ENCODE measurements at places on chromosomes 13 and 19. TPM values are rescaled to one million over a fixed set of nuclear protein-coding genes. Genes with fewer than 3 reads are reported as not detected.
A peak's percentile ranks its signal among the peaks of the same experiment; 100 is the strongest.

Gene EFNA2
- not detected for total RNA-seq

Gene ANGPTL8
- total RNA-seq: not detected

Gene TSKS
- 0.92 TPM for total RNA-seq

Gene CLEC4G
- total RNA-seq: 0.34 TPM

Gene CEACAM4
- total RNA-seq: 55.3 TPM

Gene CLDND2
- total RNA-seq: 2.5 TPM

Gene MBD3L2
- not detected for total RNA-seq

GRCh38 chr13:97246596-97247158, 24.5 kb downstream of the MBNL2 start:
- DNase-seq: no peak
- H3K4me3 ChIP-seq: no peak overlapping the region
- H3K27ac ChIP-seq: no peak overlapping the region

- no peak overlapping the region for H3K4me3 ChIP-seq
- H3K4me1 ChIP-seq: no peaks in the 10 kb centered on the region
- no peaks in the 10 kb centered on the region for H3K36me3 ChIP-seq
- no peak overlapping the region for H3K27ac ChIP-seq
- no peak for DNase-seq
Observed at GRCh38 chr13:35499676-35500075, 23.2 kb upstream of the MAB21L1 start.

- peaks cover 19% of the 10 kb centered on the region for H3K27me3 ChIP-seq
- no peak overlapping the region for H3K4me3 ChIP-seq
- no peak for DNase-seq
Observed at GRCh38 chr19:17279436-17279835, 2.3 kb upstream of the ANKLE1 start.

DNA sequence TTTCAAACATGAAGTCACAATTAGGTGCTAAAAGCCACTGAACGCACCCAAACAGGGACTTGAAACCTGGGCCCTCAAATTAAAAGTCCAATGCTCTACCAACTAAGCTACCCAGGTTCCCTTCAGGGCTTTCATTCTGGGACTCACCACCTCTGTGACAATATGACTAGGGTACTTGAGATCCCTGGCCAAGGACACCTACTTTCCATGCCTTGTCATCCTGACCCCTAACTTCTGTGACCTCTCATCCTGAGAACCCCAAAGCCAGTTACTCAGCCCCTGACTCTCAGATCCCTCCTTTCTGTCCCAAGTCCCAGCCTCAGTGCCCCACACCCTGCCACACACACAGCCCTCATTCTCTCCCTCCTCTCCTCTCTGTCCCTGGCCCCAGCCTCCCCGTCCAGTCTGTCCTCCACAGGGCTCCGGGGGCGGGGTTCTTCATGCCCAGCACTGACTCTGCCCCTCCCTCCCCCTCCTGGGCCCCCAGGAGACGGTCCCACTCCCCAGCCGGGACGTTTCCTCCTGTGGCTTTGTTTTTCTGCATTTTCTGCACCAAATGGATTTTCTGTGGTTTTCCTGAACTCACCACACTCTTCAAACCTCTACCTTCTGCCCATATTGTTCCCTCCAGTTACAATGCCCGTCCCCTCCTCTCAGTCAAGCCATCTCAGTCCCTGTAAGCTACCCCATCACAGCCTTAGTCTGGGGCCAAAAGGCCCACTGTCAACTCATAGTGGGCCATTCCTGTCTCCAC, 7.0 kb downstream of the RCN3 start:
- peaks cover 3% of the 10 kb centered on the region for H3K36me3 ChIP-seq
- no peaks in the 10 kb centered on the region for H3K27me3 ChIP-seq
- peaks cover 18% of the 10 kb centered on the region for H3K4me1 ChIP-seq
- no peak for DNase-seq

DNA sequence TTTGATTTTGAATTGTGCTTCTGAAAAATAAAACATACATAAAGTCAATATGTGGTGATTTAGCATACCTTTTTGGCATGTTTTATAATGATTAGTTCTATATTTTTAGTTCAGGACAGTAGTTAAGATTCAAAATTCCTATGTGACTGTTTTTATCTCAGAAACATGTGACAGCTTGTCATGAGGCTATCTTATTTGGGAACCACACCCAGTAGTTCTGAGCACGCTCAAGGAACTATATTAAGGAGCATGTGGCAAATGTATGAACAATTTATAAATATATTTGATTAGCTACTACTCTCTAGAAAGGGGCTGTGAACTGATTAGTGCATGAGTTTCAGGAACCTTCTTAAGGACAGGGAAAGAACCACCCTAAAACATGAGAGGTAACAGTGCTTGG, 38.8 kb downstream of the FGF9 start:
- H3K4me3 ChIP-seq: no peak overlapping the region
- H3K27ac ChIP-seq: no peak overlapping the region
- no peak for DNase-seq
- no peaks in the 10 kb centered on the region for H3K27me3 ChIP-seq
- no peaks in the 10 kb centered on the region for H3K36me3 ChIP-seq
- no peaks in the 10 kb centered on the region for H3K4me1 ChIP-seq

DNA sequence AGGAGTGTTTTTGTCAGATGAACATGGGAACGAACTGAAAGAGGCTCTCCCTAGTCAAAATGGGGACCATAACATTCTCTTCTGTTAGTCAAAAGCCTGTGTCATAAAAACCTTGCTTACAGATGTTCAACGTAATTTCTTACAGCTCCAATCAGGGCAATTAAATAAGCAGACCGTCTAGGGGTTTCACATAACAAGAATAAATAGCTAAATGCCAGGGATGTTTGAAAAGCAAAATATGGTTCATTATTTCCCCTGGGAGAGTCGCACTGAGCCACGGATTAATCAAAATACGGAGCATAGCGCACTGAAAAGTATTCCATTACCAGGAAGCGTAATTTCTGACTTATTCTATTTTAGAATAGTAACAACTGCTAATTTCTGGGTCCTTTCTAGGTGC, 63.7 kb upstream of the MRI1 start:
- no peak for DNase-seq
- H3K4me1 ChIP-seq: no peaks in the 10 kb centered on the region
- H3K27ac ChIP-seq: no peak overlapping the region
- H3K4me3 ChIP-seq: no peak overlapping the region
- no peaks in the 10 kb centered on the region for H3K27me3 ChIP-seq

GRCh38 chr13:40429706-40430545, 236.5 kb downstream of the FOXO1 start:
- peaks cover 41% of the 10 kb centered on the region for H3K4me1 ChIP-seq
- no peaks in the 10 kb centered on the region for H3K36me3 ChIP-seq
- no peak for DNase-seq
- H3K27me3 ChIP-seq: no peaks in the 10 kb centered on the region

DNA sequence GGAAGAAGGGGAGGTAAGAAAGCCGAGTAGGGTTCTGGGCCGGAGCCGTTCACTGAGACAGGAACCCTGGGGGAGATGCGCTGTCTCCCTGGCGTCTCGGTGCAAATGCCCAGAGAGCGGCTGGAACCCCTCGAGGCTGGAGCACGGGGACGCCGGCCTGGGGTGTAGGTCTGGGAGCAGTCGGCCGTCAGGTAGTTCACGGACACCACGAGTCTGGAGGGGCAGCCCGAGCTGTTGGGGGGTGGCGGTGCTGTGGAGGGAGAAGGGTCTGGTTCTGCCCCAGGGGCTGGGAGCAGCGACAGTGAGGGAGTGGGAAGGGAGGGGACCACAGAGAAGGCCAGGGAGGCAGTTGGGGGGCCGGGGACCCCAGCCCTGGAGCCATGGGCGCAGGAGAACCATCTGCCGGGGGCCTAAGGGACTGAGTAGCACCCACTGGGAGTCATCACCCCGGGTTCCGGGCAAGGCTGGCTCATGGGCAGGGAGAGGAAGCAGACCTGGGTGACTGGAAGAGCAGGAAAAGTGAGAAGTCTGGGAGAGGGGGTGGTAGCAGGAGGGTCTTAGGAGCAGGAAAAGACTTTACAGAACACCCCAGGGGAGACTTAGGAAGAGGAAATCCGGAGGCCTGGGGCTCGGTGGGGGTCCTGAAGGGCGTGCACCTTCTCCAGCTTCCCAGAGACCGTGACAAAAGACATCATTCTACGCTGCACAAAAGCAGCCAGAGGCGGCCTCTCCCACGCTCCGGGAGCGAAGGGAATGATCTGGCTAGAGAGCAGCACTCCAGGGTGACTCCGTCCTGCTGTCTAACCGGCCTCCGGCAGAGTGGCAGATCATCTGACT, 173.1 kb upstream of the SOX1 start:
- H3K36me3 ChIP-seq: no peaks in the 10 kb centered on the region
- no peaks in the 10 kb centered on the region for H3K27me3 ChIP-seq
- no peak overlapping the region for H3K27ac ChIP-seq
- DNase-seq: no peak

DNA sequence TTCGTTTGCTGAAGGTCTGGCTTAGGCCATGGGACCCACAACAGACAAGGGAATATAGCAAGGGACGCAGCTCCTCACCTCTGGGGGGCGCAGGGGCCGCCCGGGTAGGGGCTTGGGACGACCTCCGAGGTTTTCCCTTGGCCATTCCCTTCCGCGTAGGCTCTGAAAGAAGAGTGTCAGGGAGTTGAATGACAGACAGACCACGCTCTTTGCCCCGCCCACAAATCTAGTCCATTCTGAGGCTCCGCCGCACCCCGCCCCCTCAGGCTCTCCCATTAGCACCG, 11.4 kb upstream of the ZNF414 start:
- no peaks in the 10 kb centered on the region for H3K27me3 ChIP-seq
- H3K4me1 ChIP-seq: no peaks in the 10 kb centered on the region
- H3K4me3 ChIP-seq: no peak overlapping the region
- peaks cover 87% of the 10 kb centered on the region for H3K36me3 ChIP-seq
- H3K27ac ChIP-seq: peak overlapping the region; percentile 88

DNA sequence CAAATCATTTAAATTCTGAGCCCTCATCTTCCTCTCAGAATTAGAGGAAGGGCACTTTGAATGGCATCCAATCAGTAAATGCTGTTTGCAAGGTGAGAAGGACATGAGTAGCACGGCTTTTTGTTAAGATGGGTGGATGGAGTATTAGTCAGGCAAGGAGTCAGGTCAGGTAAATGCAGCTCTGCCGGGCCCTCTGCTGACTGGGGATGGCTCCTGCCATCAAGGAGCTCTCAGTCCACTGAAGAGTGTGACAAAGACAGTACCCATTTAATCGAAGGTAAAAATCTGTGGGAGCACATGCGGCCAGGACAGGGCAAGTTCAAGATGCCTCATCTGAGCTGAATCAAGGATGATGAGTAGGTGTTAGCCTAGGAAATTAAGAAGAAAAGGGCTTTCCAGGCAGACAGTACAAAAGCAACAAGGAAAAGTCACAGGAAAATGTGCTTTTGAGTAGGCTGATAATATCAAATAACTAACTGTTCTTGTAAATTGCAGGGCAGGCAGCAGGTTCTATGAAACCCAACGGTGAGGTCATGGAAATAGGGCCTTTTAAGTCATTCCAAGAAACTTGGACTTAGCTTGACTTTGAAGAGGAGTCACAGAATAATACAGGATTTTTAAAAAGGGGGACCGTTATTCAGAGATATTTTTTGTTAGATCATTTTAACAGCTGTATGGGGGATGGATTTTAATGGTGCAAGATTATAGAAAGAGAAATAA, 670.5 kb upstream of the ARGLU1 start:
- no peaks in the 10 kb centered on the region for H3K27me3 ChIP-seq
- no peak for DNase-seq
- no peaks in the 10 kb centered on the region for H3K4me1 ChIP-seq

- H3K4me1 ChIP-seq: peaks cover 47% of the 10 kb centered on the region
- DNase-seq: no peak
- no peak overlapping the region for H3K4me3 ChIP-seq
- H3K27ac ChIP-seq: peak overlapping the region; percentile 81
- H3K36me3 ChIP-seq: peaks cover 6% of the 10 kb centered on the region
Observed at GRCh38 chr19:38833092-38833425, 1.5 kb upstream of the ECH1 start.

DNA sequence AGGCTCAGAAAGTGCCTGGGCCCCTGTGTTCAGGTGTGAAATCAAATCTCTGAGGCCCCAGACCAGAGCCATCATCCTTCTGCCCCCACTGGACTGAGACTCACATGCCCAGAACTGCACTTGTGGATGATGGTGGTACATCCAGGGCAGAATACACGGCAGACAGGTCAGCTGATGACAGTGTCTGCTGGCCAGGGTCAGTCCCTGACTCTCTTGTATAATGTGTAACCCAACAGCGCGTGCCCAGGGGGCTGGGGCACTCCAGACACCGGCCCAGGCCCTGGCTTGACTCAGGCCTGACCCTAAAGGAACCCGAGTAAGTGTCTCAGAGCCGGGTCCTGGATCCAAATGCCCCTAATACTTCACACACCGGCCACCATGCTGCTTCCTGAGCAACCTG, 37.4 kb upstream of the GATAD2A start:
- H3K27me3 ChIP-seq: no peaks in the 10 kb centered on the region
- no peak overlapping the region for H3K4me3 ChIP-seq
- no peaks in the 10 kb centered on the region for H3K36me3 ChIP-seq

DNA sequence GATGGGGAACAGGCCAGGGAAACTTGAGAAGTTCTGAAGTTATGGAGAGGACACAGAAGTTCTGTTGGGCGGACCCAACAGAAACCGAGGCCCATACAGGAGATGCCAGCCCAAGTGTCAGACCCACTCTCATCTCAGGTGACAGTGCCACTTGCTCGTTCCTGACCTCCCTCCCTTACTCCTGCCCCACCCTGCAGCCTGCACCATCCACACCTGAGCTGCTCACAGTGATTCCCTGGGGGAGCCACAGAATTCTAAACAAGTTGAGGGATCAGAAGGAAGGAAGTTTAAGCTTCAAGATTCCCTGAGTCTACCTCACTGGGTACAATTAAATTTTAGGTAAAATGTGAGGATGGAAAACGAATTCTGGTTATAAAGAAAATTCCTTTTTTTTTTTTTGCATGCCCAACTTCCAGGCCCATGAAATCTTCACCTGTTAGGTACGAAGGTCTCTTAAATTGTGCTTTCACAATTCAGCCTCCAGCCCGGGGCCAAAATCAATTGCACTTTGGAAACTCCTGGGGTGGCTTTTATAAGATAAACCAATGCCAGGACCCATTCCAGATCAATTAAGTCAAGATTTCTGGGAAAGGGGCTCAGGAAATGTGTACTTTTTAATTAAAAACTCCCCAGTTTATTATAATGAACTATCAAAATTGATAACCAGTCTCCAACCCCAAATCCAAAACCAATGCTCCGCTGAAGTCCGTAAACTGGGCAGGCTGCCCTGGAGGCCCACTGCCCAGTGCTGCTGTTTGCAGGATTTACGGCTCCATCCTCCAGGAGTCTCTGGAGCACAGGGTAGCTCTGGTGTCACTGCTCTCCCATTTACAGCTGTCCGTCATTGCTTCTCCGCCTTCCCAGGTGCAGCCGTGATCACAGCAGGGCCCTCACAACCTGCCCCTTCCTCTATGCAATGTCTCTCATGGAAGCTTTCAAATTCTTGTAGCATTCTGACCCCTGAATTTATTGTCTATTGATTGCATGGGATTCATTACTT, 643.5 kb downstream of the UQCRFS1 start:
- no peaks in the 10 kb centered on the region for H3K27me3 ChIP-seq
- no peak overlapping the region for H3K27ac ChIP-seq

GRCh38 chr19:36182612-36183244, 30.5 kb upstream of the COX7A1 start:
- no peak for DNase-seq
- peaks cover 10% of the 10 kb centered on the region for H3K36me3 ChIP-seq
- H3K27me3 ChIP-seq: no peaks in the 10 kb centered on the region
- H3K4me3 ChIP-seq: no peak overlapping the region
- no peak overlapping the region for H3K27ac ChIP-seq
